ENCODE measurements at places on chromosomes 2 and 18.
A peak's percentile ranks its signal among the peaks of the same experiment; 100 is the strongest.

DNA sequence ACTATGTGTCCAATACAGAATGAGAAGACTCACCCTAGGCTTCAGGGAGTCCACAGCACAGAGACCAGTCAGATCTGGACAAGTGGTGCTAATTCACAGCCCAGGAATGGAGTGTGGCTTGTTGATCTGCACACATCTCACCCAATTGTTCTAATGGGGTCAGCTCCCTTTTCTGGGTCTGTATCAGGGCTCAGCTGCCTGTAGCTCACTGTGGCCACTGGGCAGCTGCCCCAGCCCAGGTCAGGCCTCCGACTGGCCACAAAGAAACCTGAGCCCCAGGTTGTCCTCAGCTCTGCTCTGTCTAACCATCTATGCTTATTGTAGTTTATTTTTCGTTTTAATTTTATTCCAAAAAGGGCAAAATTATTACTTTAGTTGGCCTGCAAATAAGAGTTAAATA lies 202.3 kb upstream of the RAB6C start:
- DNase-seq, result no peak

GRCh38 chr2:225192869-225193268 lies 150.6 kb upstream of the DOCK10 start:
- peak; percentile 4 for DNase-seq

- no peak for DNase-seq
Observed at GRCh38 chr2:65370387-65371073, 61.9 kb downstream of the SPRED2 start.

DNA sequence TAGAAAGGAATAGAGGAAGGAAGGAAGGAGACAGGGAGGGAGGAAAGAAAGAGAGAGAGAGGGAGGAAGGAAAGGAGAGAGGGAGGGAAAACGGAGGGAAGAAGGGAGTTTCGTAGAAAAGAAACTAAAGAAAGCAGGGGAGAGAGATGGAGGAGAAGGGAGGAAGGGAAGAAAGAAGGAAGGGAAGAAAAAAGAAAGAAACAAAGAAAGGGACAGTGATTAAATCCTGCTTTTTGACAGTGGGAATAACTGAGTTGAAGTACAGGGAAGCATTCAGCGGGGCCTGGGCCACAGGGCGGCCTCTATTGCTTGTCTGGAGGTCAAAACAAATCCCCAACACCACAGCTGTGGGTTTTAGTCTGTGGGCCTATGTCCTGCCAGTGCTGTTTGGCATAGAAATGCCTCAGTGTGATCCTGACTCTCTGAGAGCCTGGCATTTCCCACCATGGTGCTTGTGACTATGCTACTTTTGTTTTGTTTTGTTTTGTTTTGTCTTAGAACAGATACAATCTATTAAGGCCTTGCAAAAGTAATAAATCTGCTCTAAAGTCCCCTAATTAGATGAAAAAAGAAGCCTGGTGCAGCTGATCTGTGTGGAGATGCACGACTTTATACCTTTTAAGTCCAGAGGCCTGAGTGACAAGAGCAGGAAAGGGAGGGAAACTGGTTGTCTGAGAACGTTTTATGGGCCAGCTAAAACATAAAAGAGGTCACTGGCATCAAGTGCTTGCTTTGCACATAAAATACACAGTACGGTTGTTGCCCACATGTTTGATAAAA lies 40.0 kb downstream of the IL1RL2 start:
- no peak for DNase-seq

DNA sequence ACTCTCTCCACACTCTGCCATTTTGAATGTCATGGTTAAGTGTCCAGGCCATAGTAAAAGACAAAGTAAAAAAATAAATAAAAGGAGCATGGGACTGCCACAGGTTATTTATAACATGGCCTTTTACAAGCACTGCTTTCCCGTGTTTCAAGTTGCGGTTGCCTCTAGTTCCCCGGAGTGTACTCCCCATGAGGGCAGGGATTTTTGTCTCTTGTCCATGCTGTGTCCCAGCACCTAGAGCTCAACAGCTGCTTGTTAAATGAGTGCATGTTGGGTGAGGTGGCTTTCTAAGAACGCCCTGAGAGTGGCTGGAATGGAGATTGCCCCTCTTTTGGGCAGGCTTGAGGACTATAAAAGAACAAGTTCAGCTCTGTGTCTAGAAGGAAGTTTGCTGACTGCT lies 8.4 kb downstream of the CAVIN2 start:
- DNase-seq, result no peak

DNA sequence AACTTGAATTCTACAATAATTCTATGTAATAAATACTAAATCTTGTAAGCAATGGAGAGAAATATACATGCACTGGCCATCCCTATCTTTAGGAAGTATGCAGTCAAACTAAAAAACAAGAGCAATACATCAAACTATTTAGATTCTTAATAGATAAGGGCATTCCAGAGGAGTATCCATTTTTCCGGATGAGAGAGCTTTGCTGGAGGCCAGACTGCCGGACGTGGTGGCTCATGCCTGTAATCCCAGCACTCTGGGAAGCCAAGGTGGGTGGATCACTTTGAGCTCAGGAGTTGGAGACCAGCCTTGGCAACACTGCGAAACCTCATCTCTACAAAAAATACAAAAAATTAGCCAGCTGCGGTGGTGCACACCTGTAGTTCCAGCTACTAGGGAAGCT lies 60.8 kb downstream of the KIF5C start:
- DNase-seq, result peak; percentile 3

- DNase-seq, result no peak
Observed at GRCh38 chr18:76927223-76927725, 104.9 kb downstream of the ZNF236 start.

- no peak for DNase-seq
Observed at GRCh38 chr2:236934656-236935055, 151.0 kb upstream of the COPS8 start.

GRCh38 chr2:98476192-98476868 lies 31.7 kb downstream of the INPP4A start:
- DNase-seq, result no peak

DNA sequence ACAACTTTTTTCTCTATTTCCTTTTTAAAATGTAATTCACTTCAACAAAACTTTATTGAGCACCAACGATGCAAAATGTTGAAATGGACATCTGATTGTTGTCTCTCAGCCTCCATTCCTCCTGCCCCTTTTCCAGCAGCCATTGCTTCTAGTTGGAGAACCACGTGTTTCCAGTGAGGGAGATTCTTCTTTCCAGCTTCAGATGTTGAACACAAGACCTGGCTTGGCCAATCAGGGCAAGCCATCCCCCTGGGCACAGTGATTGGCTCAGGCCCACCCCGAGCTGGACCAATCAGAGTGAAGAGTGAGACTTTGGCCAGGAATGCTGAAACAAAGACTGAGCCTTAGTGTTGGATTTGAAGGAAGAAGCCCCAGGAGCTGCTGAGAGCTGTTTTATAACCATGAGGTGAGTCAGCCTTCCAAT lies 59.0 kb downstream of the E2F6 start:
- peak; percentile 58 for DNase-seq

GRCh38 chr2:128289439-128289838 lies 29.2 kb downstream of the HS6ST1 start:
- no peak for DNase-seq

- no peak for DNase-seq
Observed at GRCh38 chr2:132975193-132976105, 305.4 kb upstream of the LYPD1 start.

GRCh38 chr2:171365232-171365631 lies 68.6 kb downstream of the METTL8 start:
- DNase-seq, result peak; percentile 39

- DNase-seq, result peak; percentile 98
Observed at GRCh38 chr2:200747668-200748618, 63.8 kb upstream of the BZW1 start.

DNA sequence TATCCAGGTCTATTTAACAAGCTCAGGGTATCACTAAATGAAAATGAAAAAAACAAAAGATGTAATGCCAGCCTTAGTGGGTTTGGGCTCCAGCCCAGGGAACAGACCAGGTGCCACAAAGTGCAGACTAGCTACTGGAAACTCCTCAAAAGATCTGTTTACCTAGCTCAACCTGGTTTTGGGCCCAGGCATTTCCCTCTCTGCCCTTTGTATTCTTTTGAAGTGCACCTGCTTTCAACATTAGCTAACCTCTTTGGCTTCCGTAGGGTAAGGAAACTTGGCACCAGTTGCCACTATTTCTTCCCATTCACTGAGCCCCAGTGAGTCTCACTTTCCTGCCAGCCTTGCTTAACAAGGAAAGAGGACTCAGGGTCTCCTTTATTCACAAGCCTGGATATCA lies 123.6 kb upstream of the CDCA7 start:
- no peak for DNase-seq

- DNase-seq, result no peak
Observed at GRCh38 chr2:230619491-230619890, 93.2 kb upstream of the CAB39 start.

DNA sequence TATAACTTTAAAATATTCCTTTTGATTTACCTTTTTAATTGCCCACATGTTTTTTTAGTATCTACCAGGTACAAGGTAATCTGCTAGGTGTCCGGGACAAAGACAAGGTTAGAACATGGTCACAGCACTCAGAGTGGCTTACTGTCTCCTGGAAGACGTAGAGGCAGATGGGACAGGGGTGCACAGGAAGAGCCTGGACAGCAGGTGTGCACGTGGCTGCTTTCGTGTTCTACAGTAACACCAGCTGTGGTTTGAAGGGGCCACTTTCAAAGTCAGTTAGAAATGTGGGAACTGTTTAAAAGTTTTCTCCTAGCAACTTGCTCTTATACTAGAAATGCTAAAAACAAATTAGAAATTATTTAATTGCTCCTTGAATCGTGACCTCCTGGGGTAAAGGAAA lies 102.9 kb upstream of the ALPP start:
- DNase-seq, result no peak

- no peak for DNase-seq
Observed at GRCh38 chr2:198327526-198327925, 523.1 kb downstream of the PLCL1 start.

DNA sequence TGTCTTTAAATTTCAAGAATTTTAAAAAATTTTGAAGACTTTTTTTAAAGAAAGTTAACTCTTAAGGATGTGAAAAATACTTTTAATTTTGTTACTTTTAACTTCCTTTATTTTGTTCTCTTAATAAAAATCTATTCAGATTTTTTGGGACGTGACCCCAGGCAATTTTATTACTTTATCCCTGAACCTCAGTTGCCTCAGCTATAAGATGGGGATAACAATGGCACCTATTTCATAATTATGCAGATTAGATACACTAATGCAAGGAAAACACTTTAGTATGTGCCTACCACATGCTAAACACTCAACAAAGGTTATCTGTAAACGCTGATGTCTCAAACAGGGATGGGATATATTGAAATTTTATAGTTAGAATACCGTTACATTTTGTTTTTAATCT lies 1.5 kb upstream of the SCYGR1 start:
- no peak for DNase-seq

- peak; percentile 53 for DNase-seq
Observed at GRCh38 chr18:59950215-59950944, 50.6 kb downstream of the PMAIP1 start.

DNA sequence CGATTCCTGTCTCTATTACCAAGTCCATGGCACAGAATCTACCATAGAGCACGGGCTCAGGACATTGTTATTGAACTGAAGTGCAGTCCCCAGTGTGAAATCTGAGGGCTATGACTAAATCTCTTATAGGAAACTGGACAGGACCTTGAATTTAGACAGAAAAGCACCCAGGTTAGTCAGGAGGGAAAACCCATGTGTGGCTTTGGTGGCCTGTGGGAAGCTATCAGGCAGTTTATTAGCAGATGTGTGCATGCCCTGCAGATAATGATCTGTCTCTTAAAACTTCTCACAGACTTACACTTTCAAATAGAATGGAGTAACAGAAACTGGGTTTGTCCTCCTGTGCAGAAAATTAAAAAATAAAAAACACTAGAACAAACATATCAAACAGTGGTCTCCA lies 610.0 kb upstream of the RAB6C start:
- DNase-seq, result no peak

- DNase-seq, result peak; percentile 20
Observed at GRCh38 chr2:12602661-12603060, 114.1 kb upstream of the TRIB2 start.

DNA sequence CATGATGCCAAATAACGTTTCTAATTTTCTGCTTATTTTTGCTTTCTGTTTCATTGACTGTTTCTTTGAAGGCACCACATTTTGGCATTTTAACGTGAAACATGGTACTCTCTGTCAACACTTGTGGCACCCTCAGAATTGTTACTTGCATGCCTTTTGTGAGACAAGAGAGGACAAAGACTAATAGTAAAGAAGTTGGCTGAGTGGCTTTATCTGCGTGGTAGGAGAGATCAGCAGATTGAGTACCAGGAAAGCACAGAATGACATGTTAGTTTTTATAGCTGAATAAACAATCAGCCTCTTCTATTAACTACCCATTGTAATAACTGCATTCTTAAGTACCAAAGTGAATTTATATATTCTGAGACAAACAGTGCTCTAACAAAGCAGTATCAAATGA lies 8.6 kb downstream of the ZNF638 start:
- no peak for DNase-seq

GRCh38 chr18:74935434-74935833 lies 273.5 kb downstream of the PTGR3 start:
- DNase-seq, result peak; percentile 12

DNA sequence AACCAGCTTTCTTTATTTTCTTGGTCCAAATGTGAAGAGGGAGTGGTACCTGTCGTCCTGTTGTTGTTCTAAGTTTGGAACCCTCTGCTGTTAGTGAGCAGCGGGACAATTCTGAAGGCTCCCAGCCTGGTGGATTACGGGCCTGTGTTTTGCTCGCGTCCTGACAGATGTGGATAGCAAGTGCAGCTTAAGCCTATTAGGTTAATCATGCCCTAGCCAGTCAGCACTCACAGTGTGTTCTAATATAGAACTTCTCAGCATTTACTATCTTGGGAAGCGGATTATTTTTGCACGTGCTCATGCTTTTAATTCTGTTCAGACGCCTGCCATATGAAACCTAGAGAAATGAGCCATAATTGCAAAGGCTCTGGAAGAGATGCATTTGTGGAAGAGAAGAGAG lies at the start of gene PCARE:
PCARE (minus strand) TSS at position 113 of the 400 bp plus-strand sequence. CDS start 262 bp downstream, outside the sequence.
- no peak for DNase-seq

GRCh38 chr2:210475706-210476105 lies 853 bp downstream of the LANCL1 start:
- no peak for DNase-seq

DNA sequence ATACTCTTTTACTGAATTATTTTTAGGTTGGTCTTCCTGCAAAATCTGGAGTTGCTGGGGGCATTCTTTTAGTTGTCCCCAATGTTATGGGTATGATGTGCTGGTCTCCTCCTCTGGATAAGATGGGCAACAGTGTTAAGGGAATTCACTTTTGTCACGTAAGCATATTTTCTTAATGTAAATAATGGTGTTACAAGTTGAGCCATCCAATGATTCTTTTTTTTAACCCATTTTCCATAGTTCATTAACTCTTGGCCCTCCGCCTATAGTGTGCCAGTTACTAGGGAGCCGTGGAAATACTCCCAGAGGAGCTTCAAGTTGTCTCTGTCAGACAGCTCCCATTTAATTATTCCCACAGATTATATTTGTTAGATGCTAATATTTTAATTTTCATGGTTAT lies 49.8 kb downstream of the GLS start:
- DNase-seq, result no peak

DNA sequence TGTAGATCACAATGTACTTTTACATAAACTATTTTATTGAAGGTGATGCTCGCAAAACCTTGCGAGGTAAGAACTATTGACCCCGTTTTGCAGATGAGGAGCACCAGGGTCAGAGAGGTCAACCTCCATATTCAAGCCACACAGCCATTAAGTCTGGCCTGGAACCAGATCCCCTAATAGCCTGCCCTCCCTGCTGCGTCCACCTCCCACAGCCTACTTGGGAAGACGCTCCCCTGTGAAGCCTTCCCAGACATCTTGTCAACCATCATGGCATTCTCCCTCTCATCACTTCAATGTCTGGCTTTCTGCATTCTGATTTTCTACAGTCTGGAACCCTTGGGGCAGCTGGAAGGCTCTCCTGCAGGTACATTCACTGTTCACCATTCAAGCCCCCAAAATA lies 101.0 kb downstream of the TTC32 start:
- DNase-seq, result no peak

All from astrocyte (in vitro differentiated cells and primary cell).